Activated naive CD4-positive, alpha-beta T cell treated with Interleukin-2 at 50 U/mL for 16 hours (primary cell): ENCODE measurements at places on chromosomes 3 and 15.
A peak's percentile ranks its signal among the peaks of the same experiment; 100 is the strongest.

GRCh38 chr3:38960953-38961622 lies 90.7 kb downstream of the SCN11A start:
- DNase-seq: peak; percentile 14

GRCh38 chr15:64527263-64527984 lies 67.0 kb downstream of the ZNF609 start:
- no peak for DNase-seq

GRCh38 chr3:181879926-181880325 lies 168.2 kb downstream of the SOX2 start:
- no peak for DNase-seq

DNA sequence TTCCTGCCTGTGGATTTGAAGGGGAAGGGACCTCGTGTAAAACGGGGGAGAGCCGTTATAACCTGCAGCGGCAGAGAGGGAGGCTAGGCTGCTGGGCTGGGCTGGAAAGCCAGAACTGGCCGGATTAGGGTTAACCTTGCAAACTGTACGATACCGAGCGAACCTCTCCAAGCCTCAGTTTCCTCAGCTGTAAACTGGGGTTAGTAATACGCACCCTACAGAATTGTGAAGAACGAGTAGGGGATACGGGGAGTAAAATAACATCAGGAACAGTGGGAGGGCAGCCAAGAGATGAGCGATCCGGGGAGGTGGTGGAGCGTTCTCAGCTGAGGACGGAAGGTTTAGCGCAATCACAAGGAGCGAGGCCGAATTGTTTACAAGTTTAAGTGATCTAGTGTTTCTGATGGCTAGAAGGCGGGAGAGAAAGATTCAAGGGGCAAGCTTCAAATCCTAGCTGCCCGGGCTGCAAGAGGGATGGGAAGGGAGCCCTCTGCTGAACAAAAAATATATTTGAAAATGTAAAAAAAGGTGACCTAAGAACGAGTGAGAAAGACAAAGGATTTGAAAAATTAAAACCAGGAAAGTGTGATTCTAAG lies 768 bp upstream of the SEMA5B start:
- peak; percentile 8 for DNase-seq

DNA sequence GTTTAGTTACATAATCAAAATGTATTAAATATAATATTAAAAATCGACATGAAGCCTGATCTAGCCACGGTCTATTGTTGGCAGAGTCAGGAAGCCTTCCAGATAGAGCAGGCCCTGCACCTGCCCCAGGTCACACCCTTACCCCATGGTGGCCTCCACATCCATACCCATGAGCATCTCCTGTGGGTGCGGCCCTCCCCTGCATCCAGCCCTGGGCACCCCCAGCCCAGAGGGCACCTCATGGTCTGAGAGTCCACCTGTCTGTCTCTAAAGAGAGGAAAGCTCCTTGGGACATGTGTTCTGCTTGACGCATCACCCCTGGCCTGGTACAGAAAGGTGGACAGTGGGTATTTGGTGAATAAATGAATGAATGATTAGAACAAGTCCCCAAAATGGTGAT lies 37.2 kb upstream of the CSPG4 start:
- DNase-seq: no peak
